ENCODE measurements at places on chromosomes 1 and 21.

DNA sequence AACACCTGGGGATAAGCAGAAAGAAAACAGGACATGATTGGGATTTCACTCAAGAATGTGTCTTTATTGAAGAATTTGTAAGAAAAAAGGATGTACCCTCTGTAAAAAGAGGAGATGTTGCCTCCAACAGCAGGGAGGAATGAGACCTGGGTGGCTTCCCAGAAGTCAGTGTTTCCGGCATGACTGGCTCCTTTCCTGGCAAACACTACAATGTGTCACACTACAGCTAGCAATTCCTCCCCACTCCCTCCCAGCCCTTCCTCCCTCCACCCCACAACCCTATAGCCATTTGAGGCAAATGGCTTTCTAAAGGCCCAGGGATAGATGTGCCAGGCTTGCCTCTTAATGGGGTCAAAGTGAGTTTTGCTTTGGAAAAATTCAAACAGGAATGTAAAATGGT, 11.5 kb upstream of the COL8A2 start:
- DNase-seq = peak; percentile 73

- no peak for DNase-seq
Observed at GRCh38 chr1:57142999-57143398, 177.2 kb upstream of the C8B start.

GRCh38 chr1:24111996-24112779, at the start of gene MYOM3:
Gene MYOM3 (minus strand): TSS chr1:24112135. CDS start chr1:24108636, 3,499 bp downstream.
- DNase-seq = no peak

- DNase-seq = no peak
Observed at GRCh38 chr1:88217386-88217785, 466.7 kb upstream of the PKN2 start.

DNA sequence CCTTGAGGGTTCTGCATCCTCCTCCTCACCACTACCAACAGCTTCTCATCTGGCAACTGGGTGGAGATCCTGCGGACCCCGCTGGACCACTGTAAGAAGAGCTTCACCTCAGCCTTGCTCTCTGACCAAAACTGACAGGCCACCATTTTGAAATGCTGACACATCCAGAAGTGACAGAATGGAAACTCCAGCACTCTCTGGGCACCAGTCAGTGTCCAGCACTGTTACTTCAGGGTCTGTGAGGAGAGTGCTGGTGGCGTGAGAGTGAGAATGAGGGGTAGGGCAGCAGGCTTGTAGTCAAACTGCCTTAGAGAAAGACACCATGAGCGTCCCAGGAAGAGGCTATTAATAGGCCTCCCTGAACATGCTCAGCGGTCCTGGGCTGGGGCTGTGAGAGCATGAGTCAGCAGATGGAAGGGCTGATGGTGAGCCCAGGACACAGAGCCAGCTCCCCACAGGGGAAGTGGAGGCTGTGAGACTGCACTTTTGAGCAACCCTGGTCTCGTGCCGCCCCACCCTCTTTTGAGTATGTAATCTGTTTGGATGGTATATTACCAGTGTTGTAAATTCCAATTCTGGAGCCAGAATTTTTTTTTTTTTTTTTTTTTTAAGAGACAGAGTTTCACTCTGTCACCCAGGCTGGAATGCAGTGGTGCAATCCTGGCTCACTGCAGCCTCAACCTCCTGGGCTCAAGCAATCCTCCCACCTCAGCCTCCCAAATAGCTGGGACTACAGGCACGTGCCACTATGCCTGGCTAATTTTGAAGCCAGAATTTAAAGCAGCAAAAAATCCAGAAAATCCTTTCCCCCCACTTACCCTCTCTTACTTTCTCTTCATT, 34.4 kb upstream of the SLC30A1 start:
- peak; percentile 87 for DNase-seq

DNA sequence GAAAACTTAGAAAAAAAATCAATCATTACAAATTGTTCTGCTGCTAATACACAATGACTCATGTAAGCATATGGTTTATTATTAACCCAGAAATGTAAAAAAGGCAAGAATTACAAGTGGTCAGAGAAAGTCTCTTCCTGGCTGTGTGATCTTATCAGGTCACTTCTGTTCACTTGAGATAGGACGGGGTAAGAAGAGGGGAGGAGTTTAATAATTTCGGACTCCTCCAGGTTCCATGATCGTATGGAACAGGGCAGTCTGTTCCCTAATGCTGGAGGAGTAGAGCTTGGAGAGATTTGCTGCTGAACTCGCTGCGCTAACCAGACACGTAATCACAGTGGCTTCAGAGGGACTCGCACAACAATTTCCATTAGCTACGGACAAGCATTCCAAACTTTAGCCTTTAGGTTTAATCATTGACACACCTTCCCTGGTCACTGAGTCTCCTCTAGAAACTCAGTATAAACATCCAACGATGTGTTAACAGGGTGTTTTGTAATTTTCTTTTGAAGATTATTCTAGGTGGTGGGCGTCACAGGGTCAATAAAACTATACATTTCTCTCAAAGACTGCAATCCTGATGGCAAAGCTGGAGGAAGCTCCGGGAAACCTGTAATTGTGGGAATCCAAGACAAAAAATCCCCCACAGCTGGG, 1.3 kb downstream of the CRYZ start:
- DNase-seq = no peak

- peak; percentile 65 for DNase-seq
Observed at GRCh38 chr1:162899422-162900146, 38.6 kb upstream of the CCDC190 start.

- no peak for DNase-seq
Observed at GRCh38 chr1:61121631-61122030, 39.3 kb downstream of the NFIA start.

GRCh38 chr1:209630383-209631225, 21.6 kb downstream of the LAMB3 start:
- DNase-seq = no peak

DNA sequence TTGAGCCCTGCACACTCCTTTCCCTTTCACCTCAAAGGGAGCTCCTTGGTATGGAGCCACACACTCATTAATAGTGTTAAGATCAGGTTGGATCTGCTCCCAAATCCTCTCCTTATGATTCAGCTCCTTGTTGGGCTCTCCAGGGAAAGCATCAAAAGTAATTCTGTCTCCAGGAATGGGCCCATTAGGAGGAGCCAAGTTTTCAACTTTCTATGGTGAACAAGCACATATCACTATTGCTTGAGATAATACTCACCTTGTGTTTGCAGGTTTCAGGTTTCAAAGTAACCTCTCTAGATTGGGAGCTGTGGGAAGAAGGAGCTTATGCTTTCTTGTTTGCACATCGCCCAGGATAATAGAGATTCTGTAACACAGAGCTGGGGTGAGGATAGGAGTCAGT, 164.8 kb downstream of the TNFSF18 start:
- DNase-seq = no peak

DNA sequence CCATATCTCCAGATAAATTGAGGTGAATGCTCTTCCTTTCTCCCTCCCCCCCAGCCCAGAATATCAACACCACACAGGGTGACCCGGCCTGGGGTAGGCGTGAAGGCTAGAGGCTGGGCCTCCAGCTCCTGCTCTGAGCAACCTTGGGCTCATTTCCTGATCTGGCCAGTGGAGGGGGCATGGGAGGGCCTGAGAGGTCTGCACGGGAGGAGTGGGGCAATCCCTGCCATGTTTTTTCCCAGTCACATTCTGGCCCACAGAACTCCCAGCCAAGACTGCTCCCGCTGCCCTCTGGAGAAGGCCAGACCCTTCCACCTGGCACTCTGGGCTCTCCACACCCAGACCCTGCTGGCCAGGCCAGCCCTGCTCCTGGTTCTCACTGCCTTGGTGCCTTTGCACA, 3.9 kb downstream of the CLDN19 start:
- no peak for DNase-seq

GRCh38 chr1:66777831-66778230, 23.2 kb downstream of the INSL5 start:
- no peak for DNase-seq

DNA sequence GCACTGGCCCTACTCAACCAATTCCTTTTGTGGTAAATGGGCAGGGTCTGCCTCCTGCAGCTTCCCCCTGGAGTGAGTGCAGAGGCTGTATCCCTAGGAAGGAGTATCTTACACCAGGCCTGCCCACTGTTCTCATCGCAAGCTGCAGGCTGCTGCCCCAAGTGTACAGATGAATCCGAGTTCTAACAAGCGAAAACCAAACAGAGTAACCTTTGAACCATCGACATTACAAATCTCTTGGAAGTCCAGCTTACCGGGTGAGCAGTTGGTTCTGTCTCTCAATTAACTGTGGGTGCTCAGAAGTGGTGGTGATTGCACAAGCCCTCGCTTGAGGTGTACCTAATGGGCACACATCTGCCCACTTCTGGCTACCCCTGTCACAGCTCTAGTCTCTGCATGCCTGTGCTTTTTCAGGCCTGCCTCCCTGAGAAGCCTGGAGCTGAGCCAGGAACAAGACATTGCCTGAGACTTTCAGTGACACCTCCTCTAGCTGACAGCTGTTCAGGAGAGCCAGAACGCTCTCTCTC, 22.7 kb downstream of the INAVA start:
- no peak for DNase-seq

- no peak for DNase-seq
Observed at GRCh38 chr1:158992787-158993312, 16.9 kb upstream of the IFI16 start.

- DNase-seq = no peak
Observed at GRCh38 chr1:235050911-235051360, 77.7 kb downstream of the TOMM20 start.

- DNase-seq = no peak
Observed at GRCh38 chr1:227749916-227750710, 14.9 kb downstream of the SNAP47 start.

DNA sequence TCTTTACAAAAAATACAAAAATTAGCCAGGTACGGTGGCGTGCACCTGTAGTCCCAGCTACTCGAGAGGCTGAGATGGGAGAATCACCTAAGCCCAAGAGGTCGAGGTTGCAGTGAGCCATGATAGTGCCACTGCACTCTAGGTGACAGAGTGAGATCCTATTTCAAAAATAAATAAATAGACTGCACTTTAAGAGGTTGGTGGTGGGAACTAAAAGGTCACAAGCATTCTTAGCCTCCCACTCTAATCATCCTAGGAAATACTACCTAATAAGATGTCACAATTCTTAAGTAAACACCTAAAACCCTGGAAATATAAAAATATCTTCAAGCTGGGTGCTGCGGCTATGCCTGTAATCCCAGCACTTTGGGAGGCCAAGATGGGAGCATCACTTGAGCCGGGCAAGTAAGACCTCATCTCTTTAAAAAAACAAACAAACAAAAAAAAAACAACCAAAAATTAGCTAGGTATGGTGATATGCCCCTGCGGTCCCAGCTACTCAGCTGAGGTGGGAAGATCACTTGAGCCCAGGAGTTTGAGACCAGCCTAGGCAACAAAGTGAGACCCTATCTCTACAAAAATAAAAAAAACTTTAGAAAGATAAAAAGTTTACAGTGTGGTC, 4.1 kb downstream of the DCAF8 start:
- no peak for DNase-seq

GRCh38 chr1:193634876-193635275, 448.5 kb upstream of the B3GALT2 start:
- no peak for DNase-seq

GRCh38 chr21:15332572-15332971, 267.8 kb upstream of the NRIP1 start:
- no peak for DNase-seq

- DNase-seq = no peak
Observed at GRCh38 chr1:25544819-25545218, 1.4 kb downstream of the LDLRAP1 start.

- DNase-seq = no peak
Observed at GRCh38 chr1:201329286-201329685, 46.0 kb downstream of the PKP1 start.

DNA sequence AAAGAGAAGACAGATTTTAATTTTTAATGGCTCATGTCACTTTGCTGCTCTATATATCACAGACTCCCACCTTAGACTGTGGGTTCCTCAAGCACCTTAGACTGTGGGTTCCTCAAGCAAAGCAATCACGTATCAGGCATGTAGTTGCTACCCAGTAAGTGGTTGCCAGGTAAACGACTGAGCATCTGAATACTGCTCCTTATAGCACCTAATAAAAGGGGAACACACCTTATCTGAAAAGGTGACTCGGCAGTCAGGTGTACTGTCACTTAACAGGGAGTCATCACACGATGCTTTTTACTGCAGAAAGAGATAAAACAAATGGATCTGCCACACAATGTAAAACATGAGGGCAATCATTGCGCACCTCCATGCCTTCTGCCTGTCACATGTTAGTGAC, 92.5 kb upstream of the LPGAT1 start:
- DNase-seq = no peak

GRCh38 chr1:236377832-236378535, 16.1 kb upstream of the EDARADD start:
- no peak for DNase-seq

DNA sequence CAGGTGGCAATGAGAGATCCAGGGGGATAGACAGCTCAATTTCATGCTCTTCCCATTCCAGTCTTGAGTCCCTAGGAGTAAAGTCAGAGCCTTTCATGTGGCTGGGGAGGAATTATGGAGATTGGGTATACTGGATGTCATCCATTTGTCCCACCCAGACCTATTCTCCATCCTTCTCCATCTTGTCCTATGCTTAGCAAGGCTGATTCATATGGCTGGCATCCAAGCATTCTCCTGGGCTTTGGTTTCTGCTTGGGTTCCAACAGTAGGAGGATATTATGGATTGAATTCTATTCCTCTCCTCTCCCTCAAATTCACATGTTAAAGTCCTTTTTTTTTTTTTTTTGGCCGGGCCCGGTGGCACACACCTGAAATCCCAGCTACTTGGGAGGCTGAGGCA, 3.8 kb upstream of the CDC20 start:
- no peak for DNase-seq

- no peak for DNase-seq
Observed at GRCh38 chr21:36008505-36008904, 51.8 kb downstream of the SETD4 start.

DNA sequence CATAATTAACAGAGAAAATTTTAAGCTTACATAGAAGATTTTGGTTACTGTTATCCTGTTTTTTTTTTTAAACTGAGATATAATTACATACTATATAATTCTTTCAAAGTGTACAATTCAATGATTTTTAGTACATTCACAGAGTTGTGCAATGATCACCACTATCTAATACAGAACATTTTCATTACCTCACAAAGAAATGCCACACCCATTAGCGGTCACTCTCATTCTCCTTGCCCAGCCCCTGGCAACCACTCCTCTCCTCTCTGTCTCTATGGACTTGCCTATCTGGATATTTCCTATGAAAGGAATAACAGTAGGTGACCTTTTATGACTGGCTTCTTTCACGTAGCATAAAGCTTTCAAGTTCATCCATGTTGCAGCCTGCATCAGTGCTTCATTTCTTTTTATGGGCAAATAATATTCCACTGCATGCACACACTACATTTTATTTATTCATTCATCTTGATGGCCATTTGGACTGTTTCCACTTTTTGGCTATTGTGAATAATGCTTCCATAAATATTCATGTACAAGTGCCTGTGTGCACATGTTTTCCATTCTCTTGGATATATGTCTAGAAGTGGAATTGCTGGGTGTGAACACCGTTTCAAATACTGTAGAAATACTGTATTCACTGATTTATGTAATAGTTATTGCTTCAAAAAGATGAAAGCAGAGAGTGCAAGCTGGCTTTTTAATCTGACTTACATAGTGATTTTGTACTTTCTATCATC, 26.5 kb downstream of the TAF5L start:
- DNase-seq = no peak
